ENCODE measurements at places on chromosomes 12 and 14.

GRCh38 chr14:50387548-50387947 lies 9.1 kb downstream of the CDKL1 start:
- no peak for DNase-seq

- DNase-seq: no peak
These were observed 23.9 kb upstream of the CCDC63 start for GRCh38 chr12:110822821-110823415.

- peak; percentile 35 for DNase-seq
These were observed 26.1 kb upstream of the CIPC start for GRCh38 chr14:77071938-77072388.

DNA sequence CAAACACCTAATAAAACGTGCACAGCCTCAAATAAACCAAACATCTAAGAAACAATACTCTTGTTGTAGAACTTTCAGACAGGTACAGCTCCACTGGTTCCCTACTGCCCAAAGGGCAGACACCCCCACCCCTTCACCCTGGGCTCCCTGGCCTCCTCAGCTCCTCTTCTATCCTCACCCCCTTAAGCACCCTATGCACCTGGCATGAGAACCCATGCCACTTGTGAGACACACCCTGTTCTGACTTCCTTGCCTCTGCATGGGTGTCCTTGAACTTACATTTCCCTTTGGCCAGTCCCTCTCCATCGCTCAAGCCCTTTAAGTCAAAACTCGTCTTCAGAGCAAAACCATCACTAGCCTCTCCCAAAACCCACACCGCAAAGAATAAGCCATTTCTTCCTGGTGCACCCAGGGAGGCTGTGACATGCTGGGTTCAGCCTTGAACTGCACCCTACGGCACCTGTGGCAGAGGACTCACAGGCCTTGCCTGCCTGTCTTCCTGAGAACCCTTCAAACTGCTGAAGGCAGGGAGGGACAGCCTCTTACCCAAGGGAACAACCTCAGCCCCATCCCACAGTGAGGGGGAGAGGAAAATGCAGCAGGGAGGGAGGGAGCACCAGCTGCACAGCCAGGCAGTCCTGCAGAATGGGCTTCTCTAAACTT lies 12.6 kb upstream of the ACTR6 start:
- DNase-seq: no peak

DNA sequence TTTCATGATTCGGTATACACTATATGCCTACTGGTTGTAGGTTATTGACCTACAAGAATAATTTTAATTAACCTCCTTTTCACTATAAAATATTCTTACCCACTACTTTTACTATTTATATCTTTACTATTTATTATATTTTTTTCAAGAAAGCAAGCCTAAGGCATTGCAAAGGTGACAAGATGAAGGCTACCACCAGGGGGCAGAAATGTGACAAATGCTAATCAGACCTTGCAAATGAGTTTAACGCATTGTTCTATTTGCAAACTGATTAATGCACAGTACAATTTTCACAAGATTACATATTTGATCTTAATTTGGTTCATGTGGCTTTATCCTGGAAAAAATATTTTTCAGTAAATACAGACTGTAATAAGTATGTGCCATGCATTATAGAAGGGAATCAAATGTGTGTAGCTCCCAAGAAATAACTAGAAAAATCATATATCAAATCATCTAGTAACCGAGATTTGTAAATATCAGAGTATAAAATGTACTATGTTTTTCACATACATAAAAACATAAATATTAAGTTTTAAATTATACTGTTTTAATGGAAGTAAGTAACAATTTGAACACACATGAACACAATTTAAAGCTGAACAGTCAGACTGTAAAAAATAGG lies 107.0 kb downstream of the ADAMTS20 start:
- DNase-seq: peak; percentile 70

- DNase-seq: no peak
These were observed 1026.6 kb upstream of the TMEM132C start for GRCh38 chr12:127240249-127240929.

DNA sequence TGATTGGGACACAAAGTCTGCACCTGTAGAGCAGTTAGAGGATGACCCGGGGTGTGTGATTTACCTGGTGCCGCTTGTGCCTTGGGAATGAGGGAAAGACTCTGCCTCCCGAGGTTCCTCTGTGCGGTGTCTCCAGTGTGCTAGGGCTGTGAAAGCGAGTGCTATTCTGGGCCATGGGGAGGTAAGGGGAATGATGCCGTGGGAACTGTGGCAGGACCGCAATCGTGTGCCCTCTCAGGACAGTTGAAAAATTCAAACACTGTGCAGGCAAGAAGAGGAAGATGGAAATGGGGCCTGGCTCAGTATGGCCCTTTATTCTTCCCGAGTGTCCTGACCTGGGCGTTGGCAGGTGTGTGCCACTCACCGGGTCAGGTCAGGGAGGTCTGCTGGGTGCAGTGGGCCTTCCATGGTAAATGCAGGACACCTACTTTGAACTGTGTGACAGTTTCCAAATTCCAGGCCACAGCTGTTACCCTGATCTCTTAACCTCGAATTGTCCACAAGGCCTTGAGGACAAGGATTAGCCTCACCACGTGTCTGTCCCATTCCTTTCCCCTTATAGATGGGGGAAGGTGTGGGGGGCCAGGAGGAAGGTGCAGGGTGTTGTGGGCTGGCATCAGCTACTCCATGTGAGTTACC lies 1.4 kb downstream of the SIVA1 start:
- no peak for DNase-seq
